Glomerular endothelial cell (primary cell): ENCODE measurements at places on chromosomes 5 and 9.

- no peak for DNase-seq
Measured at GRCh38 chr9:32677931-32678330, 42.5 kb upstream of the TAF1L start.

DNA sequence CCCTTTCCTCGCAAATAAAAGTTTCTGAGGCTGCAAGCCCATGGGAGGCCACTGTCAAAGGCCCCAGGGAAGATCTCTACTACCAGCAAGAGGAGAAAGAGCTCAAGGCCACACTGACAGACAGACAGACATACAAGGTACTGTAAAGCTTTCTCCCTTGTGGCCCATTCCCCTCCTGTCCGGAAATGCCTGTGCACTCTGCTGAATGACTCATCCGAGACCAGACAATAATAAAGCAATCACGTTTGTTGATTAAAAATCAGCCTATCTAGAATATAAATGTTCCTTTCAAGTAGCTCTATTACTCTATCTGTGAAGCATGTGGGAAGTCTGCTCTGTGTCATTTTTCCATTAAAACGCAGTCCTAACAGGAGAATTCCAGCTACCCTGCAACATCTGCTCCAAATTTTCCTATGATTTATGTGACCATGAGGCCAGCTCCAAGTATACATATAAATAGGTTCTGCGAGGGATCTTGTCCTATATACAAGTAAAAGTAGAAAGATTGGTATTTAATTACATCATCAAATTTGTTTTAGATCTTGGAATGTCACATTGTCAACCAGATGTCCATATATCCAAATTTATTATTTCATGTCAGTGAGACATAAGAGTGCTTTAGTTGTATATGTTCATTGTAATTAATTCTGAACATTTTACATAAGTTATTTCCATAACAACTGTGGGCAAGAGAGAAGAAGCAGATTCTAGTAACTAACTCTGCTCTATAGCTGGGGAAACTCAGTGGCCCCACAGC lies 34.7 kb upstream of the TGFBI start:
- no peak for DNase-seq

DNA sequence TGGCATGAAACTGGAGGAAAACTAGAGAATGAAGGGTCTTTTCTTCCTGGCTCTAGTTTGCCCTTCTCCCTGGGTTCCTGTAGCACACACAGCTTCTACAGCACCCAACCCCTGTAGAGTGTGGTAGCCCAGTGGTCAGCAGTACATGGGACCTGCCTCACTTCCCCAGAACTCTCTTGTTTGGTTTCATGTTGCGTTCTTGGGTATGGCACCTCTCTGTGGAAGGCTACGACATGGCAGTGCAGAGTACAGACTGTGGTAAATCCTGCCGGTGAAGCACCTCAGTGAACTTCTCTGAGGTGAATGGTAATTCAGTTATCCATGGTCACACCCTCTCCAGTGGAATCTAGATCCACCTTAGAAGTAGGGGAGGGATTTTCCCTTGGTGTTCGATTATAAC lies 105.5 kb downstream of the TLR4 start:
- DNase-seq: no peak

GRCh38 chr9:116837018-116837989 lies 150.2 kb downstream of the TRIM32 start:
- no peak for DNase-seq

DNA sequence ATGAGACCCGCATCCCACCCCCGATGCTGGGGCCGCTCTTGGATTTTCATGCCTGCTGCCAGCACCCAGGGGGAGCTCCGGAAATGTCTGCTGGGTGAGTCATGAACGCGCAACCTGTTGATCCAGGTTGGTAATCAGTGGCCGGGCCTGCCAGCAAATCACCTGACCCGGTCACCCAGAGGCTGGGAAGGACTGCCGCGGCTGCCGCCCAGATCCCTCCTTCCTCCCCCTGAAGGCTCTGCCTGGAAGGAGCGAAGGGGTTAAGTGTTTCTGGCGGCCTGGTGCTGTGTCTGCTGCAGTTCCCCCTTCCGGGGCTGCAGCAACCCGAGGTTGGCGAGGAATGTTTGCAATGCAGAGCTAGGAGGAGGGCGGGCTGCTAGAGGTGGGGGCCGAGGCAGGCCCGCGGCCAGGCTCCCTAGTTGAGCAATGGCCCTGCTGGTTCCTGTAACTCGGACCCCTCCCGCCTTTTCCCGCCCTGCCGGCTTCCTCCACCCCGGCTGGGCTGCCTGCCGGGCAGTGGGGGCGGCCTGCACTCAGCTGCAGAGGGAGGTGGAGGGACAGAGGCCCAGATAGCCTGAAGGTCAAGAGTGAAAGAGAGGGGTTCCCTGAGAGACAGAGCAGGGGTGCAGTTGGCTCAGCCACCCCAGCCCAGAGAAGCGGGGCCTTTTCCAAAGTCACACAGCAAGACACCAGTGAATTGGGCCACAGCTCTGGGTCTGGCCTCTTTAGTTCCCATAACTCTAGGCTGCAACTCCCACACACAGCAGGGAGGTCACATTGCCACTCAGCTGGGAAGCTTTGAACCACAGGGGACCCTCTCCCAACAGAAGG lies 156.3 kb upstream of the IER5L start:
- DNase-seq: no peak

GRCh38 chr9:22622815-22623214 lies 176.2 kb downstream of the DMRTA1 start:
- no peak for DNase-seq

DNA sequence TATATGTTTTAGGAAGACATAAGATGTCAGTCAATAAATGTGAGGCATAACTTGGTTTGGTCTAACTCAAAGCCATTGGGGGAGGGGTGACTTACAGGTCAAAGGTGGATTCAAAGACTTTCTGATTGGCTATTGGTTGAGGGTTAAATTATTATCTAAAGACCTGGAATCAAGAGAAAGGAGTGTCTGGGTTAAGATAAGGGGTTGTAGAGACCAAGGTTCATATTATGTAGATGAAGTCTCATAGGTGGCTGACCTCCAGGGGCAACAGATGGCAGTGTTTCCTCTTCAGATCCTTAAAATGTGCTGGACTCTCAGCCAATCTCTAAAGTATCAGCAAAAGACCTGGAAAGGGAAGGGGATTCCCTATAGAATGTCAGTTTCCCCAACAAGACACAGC lies 51.3 kb upstream of the MINAR2 start:
- DNase-seq: no peak

GRCh38 chr5:36253575-36253974 lies 11.8 kb upstream of the NADK2 start:
- DNase-seq: no peak

GRCh38 chr5:159601216-159601615 lies 270.9 kb upstream of the IL12B start:
- no peak for DNase-seq

DNA sequence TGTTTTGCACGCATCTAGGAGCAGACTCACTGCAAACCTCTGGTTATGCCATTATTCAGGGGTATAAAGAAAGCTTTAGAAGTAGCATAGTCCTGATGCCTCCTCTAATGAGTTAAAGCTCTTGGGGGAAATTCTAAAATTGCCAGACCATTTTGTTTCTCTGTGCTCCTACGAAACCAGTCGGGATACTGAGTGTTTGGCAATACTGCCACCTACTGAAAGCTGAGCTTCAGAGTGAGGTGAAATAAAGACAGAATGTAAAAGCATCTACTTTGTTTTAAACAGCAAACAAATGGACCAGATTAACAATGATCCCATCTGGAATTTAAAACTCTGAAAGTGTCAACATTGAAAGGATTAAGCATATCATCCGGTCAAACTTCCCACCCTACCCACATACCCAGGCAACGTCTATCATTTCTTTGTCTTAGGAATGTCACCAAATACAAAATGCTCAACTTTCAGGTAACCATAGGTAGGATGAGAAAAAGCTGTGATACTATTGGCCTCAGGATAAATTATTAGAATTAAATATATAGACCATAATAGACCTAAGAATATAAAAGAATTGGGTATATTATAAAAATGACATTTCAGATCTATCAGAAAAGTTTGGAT lies 77.8 kb upstream of the SHISAL2B start:
- DNase-seq: peak; percentile 56

GRCh38 chr9:121650217-121651007 lies 1.0 kb upstream of the DAB2IP start:
- DNase-seq: no peak

GRCh38 chr5:81895307-81895706 lies 76.5 kb upstream of the ATG10 start:
- no peak for DNase-seq

DNA sequence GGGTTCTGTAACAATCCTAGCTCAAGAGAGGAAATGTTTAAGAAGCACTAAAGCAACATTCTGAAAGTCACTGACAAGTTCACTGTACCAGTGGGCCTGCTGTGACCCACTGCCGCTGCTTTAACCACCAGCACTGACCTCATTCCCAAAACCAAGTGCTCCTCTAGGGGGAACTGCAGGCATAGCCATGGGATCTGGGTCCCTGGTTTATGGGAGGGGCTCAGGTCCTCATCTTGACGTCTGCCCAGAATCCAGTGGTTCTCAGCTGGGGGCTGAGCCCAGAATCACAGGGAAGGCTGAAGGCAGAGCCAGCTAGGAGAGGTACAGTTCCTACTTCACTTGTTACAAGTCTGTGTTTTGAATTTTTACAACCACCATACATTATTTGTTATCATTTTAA lies 36.1 kb upstream of the SLC2A8 start:
- DNase-seq: no peak

- no peak for DNase-seq
Measured at GRCh38 chr9:91711755-91712601, 238.1 kb downstream of the ROR2 start.

DNA sequence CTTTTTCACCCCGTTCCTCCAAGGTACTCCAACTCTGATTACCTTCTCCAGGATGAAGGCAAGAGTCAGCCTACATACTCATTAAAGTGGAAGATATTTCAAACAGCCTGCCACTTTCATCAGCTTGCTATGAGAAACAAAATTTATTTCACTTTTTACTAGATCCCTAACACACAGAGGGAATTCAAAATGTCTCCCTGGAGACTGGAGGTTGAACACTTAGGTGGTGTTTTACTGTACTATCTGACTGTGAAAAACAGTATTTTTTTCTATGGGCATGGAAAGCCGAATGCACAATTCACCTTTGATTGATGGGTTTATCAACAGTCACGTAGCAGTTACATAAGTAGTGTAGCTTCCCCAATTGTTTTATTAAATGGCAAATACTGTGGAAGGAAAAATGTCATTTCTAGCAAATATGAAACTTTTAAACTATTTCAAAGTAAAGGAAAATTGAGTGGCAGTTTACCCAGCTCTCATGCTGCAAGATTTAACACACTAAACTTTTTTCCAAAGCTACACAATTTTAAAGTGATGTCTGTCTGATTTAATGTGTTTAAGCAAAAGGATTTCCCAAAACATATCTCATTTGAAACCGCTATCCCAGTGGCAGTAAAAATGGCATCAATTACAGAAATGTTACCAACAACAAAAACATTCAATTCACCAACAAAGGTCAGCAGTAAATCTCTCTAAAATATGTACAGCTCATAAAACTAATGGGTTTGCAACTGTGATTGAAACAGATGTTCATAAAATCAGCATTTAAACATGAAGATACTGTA lies 125.0 kb upstream of the TLE4 start:
- DNase-seq: no peak

- no peak for DNase-seq
Measured at GRCh38 chr5:111859533-111860270, 102.7 kb upstream of the NREP start.

- no peak for DNase-seq
Measured at GRCh38 chr9:33159777-33160127, 7.4 kb downstream of the B4GALT1 start.

- no peak for DNase-seq
Measured at GRCh38 chr9:79651251-79651795, 79.6 kb downstream of the TLE4 start.

- DNase-seq: no peak
Measured at GRCh38 chr9:126463426-126463825, 136.8 kb downstream of the MVB12B start.

DNA sequence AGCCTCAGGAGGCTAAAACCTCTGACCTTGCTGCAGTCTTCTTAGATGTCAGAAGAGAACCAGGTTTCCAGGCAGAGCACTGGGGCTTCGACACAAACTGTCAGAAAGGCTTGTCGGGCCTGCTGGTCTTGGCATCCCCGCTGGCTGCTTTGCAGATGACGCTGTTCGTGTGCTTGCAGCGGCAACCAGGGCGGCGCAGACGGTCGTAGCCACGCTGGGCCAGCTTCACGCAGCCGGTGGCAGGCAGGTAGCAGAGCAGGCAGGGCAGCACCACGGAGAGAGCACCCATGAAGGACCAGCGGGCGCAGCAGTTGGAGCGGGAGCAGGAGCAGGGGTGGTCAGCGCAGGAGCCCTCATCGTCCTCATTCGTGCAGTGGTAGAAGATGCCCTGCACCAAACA lies 10.7 kb downstream of the SPRY4 start:
- no peak for DNase-seq

DNA sequence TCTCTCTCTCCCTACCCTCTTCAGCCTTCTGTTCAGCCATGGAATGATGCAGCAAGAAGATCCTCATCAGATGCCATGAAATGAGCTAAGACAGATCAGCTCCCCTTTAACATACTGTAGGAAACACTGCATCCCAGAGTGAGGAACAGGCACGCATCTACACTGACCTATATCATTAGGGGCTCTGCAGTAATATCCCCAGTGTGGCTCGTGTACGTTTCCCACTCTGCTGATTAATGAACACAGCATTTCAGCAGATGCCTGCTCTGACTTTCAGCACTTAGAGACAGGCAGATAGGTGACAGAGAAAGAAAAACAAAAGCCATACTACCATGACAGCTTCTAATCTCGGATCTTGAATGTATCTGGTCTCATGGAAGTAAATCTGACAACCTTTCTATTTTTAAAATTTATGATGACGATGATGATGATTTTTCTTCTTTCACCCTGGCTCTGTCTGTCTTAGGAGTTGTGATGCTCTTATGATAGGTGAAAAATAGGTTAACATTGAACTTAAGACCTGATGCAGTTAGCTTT lies 750.3 kb downstream of the CDH12 start:
- no peak for DNase-seq

DNA sequence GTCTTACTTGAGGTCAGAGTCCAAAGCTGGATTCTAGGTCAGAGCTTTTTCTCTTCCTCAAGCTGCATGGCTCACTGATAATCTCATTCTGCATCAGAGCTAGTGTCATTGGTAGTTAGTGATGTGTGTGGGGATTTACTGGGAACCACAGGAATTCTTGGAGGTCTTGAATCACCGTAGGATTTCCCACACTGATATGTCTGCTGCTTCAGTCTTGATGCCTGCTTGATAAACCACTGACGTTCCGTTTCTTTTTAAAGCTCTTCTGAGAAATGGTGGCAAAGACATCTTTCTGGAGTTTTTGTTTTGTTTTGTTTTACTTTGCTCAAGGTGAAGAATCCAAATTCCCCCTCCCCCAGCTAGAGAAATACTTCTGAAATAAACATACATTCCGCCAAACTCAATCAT lies 1.2 kb upstream of the GARIN3 start:
- DNase-seq: no peak

- DNase-seq: no peak
Measured at GRCh38 chr9:35859310-35859989, 10.8 kb downstream of the OR13J1 start.

- DNase-seq: no peak
Measured at GRCh38 chr5:131981516-131981915, 29.9 kb downstream of the ACSL6 start.

- no peak for DNase-seq
Measured at GRCh38 chr5:96629774-96630173, 32.4 kb upstream of the CAST start.
